ENCODE measurements at places on chromosomes 2 and 18.
A peak's percentile ranks its signal among the peaks of the same experiment; 100 is the strongest.

GRCh38 chr2:20633001-20633400 is 17.9 kb downstream of the HS1BP3 start:
- no peak for DNase-seq

DNA sequence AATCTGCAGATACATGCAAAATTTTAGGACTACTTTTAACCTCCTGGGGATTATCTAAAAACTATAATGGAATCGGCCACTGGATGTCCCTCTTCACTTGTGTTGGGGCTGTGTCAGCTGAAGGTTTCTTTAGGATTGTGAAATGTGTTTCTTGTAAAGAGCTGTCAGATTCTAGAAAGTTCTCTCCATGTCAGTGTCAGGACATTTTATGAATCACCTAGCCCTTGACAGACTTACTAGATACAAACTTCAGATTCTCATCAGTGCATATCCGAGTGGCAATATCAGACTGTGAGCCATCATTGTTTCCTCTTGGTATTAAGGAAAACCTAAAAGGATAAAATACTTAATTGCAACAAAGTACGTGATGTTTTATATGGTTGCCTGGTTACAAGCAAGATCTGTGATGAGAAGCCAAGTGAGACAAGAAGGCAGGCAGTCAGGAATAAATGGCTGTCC is 107.3 kb downstream of the CPS1 start:
- no peak for DNase-seq

- DNase-seq = no peak
These were observed 15.3 kb downstream of the PDE11A start for GRCh38 chr2:178057179-178057680.

DNA sequence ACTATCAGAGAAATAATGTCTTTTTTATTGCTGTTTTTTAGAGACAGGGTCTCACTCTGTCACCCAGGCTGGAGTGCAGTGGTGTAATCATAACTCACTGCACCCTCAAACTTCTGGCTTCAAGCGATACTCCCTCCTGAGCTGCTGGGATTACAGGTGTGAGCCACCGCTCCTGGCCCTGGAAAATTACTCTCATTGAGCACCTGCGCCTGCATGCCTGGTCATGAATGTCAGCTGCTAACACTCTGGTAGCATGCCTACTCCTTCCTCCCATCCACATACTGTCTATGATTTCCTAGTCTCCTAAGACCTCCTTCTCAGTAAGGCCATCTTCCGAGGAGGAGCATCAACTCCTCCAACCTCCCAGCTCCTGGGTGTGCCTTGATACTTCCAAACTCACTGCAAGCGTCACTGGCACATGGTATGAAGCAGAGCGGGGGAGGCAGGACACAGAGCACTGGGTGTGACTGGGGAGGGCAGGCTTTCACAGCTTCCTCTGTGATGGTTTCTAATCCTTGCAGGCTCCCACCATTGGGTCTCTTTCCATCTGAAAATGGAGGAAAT is 1.6 kb upstream of the MAP2 start:
- DNase-seq = no peak

GRCh38 chr2:222797871-222798270 is 63.0 kb upstream of the ACSL3 start:
- DNase-seq = no peak

GRCh38 chr2:175414191-175414881 is 232.8 kb upstream of the ATP5MC3 start:
- DNase-seq = no peak

GRCh38 chr2:33380001-33380609 is 96.3 kb upstream of the RASGRP3 start:
- DNase-seq = no peak

DNA sequence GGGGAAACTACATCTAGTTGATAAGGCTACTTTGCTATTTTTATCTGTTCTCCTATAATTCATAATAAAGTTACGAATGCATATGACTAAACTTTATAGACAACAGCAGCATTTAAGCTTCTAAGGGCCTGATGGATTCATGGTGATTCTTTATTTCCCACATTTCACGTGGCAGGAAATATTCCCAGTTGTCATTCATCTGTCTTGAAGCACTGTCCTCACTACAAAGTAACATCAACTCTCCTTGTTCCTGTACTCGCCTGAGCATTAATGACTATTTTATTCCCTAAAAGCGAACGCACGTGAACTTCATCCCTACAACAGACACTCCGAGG is 2.6 kb downstream of the SATB2 start:
- no peak for DNase-seq

DNA sequence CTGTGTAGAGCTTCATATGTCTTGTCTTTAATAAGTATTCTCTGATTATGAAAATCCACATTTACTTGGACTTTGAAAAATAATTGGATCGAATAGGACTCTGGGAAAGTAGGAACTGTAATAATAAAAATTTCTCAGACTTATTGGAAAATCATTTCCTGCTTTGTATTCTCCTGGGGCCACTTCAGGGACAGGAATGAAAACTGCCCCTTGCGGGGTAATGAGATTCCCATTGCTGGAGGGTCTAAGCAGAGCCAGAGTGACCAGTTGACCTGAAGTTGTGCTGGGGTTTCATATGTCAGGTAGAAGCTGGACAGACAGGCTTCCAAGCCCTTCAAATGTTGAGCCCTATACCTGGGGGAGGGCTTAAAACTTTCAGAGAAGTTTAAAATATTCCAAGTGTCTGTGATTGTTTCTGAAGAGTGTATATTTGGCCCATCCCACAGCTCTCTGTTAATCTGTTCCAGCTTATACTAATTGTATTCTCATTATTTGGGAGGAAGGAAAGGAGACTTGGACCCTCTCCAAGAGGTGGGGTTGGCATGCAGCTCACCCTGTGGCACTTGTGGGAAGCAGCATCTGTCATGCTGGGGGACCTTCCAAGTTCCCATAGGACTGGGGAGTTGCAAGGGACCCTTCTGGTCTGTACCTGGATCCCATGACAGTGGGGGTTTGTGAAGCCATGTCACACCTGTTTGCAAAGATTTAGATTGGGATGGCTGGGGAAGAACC is 268.7 kb upstream of the ATP5MC3 start:
- no peak for DNase-seq

GRCh38 chr2:113700186-113700841 is 56.1 kb downstream of the SLC35F5 start:
- peak; percentile 11 for DNase-seq

GRCh38 chr2:199765646-199766045 is 85.3 kb downstream of the FTCDNL1 start:
- DNase-seq = no peak

DNA sequence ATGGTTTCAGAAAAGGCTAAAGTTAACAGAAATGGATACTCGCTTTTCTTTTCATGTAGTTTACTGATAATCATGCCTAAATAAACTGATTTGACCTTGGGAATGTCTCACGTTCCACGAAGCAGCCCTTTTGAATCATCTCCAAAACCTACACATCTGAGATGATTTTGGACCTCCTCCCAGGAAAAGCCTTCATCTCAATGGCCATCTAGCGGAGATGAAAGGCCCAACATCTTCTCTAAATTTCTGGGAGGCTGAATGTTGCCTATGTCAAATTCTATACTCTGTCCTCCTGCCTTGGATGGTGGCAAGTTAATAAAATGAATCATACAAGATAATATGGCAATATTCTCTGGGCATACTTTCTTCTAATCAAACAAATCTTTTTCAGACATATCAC is 448.5 kb downstream of the ZEB2 start:
- no peak for DNase-seq

DNA sequence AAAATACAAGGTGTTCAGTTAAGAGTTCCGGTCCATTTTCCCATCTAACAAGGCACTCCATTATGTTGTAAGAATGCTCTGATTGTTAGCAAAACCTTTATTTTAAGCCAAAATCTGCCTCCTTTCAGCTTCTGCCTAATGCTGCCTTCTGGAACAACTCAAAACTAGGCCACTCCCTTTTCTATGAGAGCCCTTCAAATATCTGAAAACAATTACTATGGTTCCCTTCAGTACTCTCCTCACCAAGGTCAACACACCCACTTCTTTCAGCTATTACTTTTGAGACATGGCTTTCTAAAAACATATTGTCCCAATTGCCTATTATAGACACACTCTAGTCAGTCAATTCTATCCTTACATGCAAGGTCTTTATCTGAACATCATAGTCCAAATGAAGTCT is 429.4 kb downstream of the ERBB4 start:
- DNase-seq = no peak

GRCh38 chr2:240628808-240629618 is 3.7 kb downstream of the GPR35 start:
- DNase-seq = no peak

GRCh38 chr18:69708844-69709243 is 238.8 kb downstream of the CD226 start:
- no peak for DNase-seq

DNA sequence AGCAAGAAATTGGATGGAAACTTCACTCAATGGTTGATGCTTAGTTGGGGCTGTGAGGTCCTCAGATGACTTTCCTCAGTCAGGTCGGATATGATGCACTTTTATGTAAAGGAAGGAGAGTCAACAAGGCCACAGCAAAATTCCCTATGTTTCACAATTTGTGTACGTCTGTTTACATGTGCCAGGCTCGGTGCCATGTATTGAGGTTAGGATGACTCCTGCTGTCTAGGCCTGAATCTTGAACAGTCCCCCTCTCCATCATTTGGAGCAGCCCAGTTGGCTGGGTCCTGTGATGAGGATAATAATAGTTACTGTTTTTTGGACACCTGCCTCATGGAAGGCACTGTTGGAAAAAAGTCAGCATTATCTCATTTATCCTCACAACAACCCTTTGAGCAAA is 43.1 kb downstream of the VSNL1 start:
- no peak for DNase-seq

GRCh38 chr2:28451793-28452533 is 43.9 kb upstream of the PLB1 start:
- DNase-seq = no peak

DNA sequence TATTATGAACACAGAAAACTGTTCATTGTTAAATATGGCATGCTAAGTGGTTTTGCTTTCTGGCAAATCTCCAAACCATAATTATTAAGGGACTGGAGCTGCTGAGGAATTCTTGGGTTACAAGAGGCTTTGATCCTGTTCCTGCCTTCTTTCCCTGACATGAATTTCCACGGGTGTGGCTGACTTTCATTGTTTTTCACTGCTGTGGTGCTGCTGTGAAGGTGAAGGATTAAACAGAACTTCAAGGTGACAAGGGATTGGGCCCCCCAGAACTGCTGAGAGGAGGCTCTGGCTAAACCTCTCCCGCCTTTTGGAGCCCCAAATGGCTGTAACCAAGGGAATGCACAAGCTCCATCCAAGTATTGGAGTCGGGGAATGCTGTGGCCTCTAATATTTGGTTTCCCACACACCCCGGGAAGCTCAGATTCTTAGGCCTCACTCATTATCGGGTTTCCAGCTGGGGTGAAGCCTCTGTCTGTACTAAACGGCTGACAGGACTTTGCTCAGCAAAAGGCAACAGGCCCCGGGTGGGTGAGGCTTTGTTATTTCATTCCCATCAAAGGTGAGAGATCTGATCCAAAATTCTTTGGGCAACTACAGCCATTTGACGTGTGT is 29.0 kb upstream of the ZFP36L2 start:
- DNase-seq = no peak

DNA sequence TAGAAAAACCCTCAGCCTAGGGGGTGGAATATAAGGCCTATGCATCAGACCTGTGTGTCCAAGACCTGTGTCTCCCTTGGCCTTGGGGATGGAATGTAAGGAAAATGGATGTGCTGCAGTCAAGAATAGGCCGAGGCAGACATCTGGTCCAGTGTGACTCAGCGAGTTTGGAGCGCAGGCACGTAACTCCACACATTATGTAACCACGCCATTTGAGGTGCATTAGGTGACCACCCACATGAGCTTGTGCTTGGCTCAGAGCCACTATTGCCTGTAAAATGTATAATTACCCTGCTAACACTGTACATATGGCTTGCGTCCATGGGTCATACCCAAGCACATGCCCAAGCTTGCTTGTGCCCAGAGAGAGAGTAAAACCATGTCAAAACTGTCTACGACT is 580.9 kb upstream of the HNMT start:
- no peak for DNase-seq

DNA sequence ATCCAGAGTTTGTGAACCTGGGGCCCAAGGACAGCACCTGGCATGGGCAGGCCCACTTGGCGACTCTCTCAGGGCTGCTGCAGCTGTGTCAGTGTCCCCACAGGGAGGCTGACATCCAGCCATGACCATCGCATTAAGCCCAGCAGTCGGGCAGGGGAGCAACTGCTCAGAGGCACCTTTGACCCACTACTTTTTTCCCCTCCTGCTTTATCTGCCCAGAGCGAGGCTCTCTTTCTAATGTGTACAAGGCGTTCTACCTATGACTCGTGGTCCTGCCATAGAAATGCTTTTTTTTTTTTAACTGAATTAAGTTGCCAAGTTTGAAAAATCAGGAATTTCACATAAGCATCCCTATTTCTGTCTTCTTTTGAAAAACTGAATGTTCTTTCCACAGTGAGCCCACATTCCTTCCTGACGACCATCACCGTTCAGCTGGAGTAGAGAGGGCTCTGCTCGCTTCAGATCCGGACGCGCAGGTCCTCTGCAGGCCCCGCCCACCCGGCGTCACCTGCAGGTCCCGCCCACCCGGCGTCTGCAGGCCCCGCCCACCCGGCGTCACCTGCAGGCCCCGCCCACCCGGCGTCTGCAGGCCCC is 403 bp upstream of the CLUL1 start:
- DNase-seq = no peak

GRCh38 chr18:10264260-10264659 is 190.2 kb upstream of the APCDD1 start:
- DNase-seq = no peak

- no peak for DNase-seq
These were observed 25.6 kb upstream of the SLC35F6 start for GRCh38 chr2:26738481-26738880.

GRCh38 chr2:178473373-178473772 is 5.0 kb downstream of the FKBP7 start:
- DNase-seq = no peak

- no peak for DNase-seq
These were observed 53.4 kb downstream of the ATIC start for GRCh38 chr2:215365184-215365658.

DNA sequence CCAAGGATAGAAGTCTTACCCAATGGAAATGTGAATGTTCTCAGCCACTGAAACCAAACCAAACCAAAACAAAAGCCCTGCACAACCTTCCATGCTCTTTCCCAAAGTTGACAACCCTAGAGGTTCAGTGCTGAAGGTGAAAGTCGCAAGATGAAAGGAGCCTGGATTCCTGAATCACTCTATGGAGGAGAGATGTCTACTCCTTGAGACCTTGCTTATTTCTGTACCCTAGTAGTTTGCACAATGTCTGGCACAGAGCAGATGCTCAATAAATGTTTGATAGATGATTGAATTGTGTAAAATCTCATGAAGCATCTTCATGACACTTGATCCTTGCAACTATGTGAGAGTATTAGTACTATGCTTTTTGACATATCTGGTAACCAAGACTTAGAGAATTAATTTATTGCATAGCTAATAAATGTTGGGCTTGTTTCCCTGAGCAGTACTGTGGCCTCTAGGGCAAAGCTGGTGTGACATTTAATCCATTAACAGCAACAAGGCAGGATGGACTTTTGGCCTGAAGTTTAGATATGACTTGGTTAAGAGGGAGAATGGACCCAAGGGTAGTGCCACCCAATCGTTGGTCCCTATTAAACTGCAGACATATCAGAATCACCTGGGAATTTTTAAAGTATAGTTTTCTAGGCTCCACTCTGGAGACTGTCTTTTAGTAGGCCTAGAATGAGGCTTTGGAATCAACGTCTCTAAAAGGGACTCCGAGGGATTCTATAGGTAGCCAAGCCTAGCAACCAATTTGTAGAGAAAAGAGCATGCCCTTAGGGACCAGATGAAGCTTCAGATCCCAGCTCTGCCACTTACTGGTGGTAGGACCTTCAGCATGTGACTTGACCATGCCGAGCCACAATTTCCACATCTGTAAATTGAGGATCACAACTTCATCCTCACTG is 145.9 kb downstream of the DDX1 start:
- DNase-seq = no peak

Data from effector CD4-positive, alpha-beta T cell (primary cell).